ENCODE measurements at places on chromosomes 3 and 15.

DNA sequence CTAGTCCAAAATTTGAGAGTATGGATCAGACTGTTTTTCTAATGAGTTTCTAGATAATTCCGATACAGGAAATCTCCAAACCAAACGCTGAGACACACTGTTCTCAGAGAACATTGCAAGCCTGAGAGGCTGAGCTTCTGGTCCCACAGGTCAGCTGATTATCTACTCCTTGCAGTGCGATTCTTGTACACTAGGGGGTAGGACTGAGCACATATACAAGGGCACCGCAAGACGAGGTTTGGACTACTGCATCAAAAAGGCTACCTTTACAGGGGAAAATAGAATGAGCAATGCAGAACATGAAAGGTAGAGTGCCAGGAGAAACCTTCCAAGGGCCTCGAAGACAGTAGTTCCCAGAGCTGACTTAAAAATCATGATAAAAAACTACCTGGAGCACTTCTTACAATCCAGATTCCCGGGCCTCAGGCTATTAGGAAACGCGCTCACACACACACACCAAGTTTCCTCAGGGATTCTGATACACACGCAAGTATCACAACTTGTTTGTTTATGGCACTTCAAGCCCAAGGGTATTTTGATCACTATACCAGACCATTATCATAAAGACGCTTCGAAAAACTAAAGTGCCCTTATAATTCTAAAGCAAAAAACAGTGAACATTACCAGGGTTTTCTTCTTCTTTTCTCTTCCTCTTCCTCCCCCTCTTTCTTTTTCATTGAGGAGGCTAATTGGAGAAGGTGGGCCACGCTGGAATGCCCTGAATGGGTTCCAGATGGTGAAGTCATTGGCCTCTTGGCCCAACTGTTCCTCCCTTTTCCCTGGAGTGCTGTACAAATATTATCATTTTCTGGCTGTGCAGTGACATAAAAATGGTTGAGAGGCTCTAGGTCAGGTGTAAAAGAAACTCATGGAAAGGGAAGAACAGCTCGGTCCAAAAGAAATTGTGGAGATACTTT lies 61.8 kb downstream of the SLC12A8 start:
- DNase-seq, result no peak

DNA sequence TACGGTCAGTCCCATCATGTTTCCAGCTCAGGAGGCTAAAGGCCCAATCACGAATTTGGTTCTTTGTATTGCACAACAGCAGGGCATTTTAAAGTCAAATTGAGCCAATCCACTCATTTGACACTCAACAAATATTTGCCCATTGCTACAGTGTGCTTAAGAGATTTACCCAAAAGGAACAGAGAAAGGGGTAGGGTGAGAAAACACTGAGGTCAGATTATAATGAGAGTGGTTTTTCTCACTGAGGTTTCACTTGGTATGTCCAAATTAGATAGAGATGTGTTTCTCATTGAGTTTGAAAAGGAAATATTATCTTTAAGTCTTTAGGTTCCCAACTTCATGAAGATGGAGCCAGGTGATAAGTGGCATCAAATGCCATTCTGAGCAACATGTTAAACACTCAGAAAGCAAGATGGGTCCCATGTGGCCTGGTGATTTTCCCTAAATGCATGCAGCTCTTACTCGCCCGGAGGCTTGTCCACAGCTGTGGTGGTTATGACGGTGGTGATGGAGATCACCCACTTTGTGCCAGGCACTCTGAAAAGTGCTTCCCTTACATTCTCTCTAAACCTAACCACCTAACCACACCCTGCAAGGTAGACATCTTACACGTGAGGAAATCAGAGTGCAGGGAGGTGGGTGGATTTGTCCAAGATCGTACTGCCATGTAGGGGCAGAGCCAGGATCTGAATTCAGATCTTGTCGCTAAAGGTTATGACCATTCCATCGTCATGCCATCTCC lies 31.2 kb upstream of the USP3 start:
- no peak for DNase-seq

DNA sequence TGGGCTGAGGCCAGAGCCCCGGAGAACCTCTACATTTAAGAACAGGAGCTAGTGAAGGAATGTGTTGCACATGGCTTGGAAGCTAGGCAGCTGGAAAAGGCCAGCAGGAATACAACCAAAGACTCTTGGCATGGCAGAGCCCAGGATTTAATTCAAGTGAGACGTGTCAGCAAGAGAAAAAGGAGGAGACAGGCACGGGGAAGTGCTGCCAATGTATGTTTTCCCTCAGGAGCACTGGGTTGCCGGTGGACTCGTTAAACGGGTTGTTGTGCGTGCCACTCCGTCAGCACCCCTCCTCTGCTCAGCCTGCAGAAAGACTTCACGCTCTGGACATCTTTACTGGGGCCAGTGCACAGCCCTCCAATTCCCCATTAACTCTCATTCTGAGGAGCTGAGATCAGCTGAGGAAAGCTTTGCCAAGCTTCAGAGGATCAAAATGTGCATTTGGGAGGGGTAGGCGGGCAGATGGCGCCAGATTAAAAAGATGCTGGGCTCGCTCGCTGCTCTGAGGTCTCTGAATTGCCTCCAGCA lies 103.7 kb downstream of the PDZRN3 start:
- no peak for DNase-seq

- DNase-seq, result no peak
Observed at GRCh38 chr15:62075595-62076277, 9.0 kb downstream of the C2CD4A start.

DNA sequence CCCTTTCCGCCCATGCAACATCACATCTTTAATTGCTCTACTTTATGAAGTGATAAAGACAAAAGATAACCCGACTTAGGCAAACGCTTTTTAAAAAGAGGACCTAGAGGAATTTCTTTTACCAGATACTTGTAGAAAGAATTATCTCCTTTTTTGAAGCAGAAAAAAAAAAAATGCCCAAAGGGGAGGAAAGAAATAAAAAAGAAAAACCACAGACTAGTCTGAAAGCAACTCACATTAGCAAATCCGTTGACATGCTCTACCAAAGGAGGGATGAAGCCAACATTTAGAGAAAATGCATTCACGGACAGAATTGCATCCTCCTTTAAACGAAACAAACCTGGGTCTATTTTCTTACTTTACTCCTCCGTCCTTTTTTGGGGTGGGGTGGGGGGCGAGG lies 213.6 kb downstream of the MEIS2 start:
- no peak for DNase-seq

GRCh38 chr3:122563717-122564025 lies 429 bp downstream of the PARP9 start:
- no peak for DNase-seq

- DNase-seq, result no peak
Observed at GRCh38 chr3:12278566-12278965, 10.3 kb upstream of the PPARG start.

- DNase-seq, result no peak
Observed at GRCh38 chr3:15601046-15601398, 347 bp downstream of the HACL1 start.

DNA sequence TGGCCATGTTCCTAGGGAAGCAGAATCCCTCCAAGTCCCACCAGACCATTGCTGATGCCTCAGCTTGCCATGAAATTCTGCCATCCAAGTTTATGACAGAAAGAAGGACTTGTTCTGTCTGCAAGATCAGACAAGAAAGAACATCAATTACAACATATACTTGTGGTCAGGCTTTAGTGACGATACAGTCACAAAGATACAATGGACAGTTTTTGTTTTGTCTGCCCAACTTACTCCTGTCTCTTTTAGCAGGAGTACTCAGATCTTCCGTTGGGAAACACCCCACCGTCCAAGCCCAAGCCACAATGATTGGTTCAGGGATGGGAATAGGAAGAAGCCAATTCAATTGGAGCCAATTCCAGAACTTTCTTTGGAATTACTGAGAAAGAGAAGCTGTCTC lies 15.7 kb downstream of the KLHL6 start:
- no peak for DNase-seq

Data from stimulated activated naive CD4-positive, alpha-beta T cell (primary cell).